ENCODE measurements at places on chromosomes 1 and 21. TPM values are rescaled to one million over a fixed set of nuclear protein-coding genes. Genes with fewer than 3 reads are reported as not detected.

Gene PAQR6
- total RNA-seq = 0.34 TPM

Gene RPTN
- not detected for total RNA-seq

Gene HSD3B2
- total RNA-seq = not detected

Gene ARHGEF10L
- 10.7 TPM for total RNA-seq

Gene XCL2
- not detected for total RNA-seq

Gene ARHGEF16
- 0.15 TPM for total RNA-seq

Gene CNKSR1
- total RNA-seq = 0.17 TPM

Gene KPRP
- not detected for total RNA-seq

Gene TEKT2
- total RNA-seq = 0.89 TPM

Gene AADACL3
- total RNA-seq = not detected

Gene NBPF4
- not detected for total RNA-seq

Gene RGS13
- not detected for total RNA-seq

Gene ADAR
- total RNA-seq = 60.4 TPM

Gene KCNK2
- 4.8 TPM for total RNA-seq

Gene TEDDM1
- total RNA-seq = not detected

Gene UFC1
- total RNA-seq = 62.0 TPM

Gene GBP7
- total RNA-seq = not detected
